Iris pigment epithelial cell (primary cell): ENCODE measurements at places on chromosomes 3 and 15.

DNA sequence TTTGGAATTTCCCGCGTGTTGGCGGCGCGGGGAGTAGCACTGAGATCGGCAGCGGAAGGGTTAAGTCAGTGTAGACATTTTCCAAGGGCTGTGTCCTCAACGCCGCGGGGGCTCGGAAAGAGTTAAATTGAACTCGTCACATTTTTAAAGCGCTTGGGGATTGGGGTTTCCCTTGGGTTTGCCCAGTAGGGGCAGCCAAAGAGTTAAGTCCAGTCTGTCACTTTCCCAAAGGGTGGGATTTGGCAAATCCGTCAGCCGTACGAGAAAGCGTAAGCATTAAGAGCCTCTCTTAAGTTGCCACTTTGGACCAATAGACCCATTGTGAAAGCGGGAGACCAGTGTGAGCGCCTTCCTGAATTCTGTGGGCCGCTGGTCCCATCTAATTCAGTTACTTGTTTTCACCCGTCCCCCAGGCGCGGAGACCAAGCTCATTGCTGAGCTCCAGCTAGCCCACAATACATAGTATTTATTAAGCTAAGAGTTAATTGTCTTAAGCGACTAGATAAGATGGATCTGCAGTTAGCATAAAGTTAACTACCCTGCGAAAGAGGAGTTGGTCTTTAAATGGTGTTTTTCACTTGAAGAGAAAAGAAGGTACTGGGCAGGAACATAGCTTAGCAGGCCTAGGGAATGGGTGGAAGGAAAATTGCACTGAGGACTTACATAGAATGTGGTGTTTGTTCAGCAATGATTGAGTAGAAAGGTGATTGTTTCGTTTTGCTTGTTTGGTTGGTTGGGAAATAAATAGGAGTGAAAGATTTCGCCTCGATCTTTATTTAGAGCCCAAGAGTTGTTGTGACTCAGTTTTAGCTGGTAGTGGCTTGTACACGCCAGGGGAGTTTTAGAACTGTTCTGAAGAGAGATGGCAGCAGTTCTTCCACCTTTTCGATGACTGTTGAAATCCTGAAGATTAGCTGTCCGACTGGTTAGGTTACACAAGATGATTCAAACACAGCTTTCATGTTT is 932 bp downstream of the ARL8B start:
- peak; percentile 84 for DNase-seq

DNA sequence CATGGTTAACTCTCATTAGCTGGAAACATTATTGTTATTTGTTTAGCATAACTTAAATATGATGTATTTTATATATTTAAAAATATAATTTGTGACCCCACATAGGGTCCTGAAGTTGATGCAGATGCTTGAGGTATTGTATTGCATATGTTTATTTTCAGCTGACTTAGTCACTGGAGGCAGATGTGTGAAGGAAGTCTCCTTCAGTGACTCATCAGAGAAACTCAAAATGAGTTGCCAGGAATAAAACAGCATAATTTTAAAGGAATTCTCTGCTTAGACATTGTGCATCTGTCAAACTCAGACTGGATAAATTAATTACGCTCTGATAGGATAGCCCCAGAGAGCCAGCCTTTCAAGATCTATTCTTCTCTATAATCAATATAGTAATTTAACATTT is 7.9 kb upstream of the OR4F6 start:
- DNase-seq = peak; percentile 77

DNA sequence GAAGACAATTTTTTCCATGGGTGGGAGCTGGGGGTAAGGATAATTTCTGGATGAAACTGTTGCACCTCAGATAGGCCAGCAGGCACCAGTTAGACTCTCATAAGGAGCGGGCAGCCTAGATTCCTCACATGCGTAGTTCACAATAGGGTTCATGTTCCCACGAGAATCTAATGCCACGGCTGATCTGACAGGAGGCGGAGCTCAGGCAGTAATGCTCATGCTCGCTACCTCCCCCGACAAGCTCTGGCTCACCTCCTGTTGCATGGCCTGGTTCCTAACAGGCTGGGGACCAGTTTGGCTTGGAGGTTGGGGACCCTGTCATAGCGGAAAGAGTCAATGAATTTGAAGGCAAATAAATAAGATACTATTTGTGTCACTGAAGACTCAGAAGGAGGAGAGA is 105.5 kb downstream of the PLD1 start:
- DNase-seq = no peak

- no peak for DNase-seq
These were observed 74.2 kb downstream of the OCA2 start for GRCh38 chr15:28024889-28025250.

- peak; percentile 98 for DNase-seq
These were observed 623.5 kb upstream of the TBL1XR1 start for GRCh38 chr3:177820683-177821316.

DNA sequence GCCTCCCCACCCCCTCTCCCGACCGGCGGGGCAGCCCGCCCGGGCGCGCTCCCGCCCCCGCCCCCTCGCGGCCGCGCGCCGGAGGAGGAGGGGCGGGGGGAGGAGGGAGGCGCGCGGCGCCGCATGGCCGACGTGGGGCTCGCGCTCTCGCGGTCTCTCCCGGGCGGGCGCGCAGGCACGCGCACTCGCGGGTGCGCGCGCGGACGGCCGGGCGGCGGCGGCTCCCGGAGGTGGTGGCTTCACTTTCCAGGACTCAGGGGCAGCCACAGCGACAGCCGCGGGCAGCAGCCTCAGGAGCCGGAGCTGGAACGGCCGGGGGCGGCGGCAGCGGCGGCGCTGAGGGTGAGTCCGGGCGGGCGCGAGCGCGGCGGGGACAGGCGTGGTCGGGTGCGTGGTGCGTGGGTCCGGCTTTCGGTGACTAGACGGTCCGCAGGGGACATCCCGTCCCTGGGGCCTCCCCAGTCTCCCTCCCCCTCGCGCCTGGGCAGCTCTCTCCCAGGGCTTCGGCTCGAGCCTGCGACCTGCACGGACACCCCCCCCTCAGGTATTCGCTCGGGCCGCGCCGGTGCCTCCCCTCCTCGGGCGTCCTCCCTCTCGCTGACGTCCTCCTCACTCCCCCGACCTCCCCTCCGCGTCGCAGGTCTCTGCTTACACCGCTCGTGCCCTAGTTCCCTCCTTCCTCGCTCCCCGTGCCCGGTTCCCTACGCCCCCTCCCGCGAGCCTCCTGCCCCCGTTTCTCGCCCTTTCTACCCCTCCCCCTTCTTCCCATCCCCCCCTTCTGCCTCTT is at the start of gene UBE2E2:
UBE2E2 (plus strand) TSS at position 407 of the 787 bp plus-strand sequence.
- peak; percentile 70 for DNase-seq

- no peak for DNase-seq
These were observed 91.0 kb downstream of the LRTM1 start for GRCh38 chr3:54836871-54837270.

DNA sequence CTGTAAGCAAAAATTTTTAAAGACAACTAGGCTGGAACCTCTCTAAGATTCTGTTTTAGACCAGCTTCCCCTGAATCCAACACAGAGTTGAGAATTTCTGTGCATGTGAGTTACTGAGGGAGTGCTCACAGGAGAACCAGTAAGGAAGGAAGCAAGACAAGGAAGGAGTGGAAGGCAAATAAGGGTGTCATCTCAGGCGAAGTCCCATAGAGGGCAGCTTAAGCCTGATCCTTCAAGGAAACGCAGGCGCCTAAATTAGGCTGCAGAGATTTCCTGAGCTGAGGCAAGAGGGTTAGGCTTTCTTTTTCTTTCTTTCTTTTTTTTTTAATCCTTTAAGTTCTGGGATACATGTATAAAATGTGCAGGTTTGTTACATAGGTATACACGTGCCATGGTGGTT is 36.2 kb upstream of the COL6A6 start:
- DNase-seq = peak; percentile 27

DNA sequence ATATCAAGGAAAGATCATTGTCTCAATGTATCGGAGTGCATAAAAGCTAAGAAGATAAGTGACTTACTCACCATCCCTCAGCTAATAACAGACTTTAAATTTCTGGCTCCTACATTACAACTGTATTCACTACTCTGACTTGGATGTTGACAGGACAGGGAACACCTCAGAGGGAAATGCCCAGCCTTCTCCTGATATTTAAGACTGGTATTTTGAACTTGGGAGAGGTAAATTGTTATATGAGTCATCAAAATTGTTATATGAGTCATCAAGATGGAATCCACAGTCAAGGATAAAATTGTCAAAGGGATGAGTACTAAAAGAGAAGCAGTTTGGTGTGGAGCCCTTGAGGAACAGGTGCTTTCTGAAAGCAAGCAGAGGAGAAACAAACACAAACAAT is 961.4 kb downstream of the VGLL3 start:
- DNase-seq = peak; percentile 3

GRCh38 chr15:83613714-83614113 is 40.2 kb upstream of the ADAMTSL3 start:
- DNase-seq = peak; percentile 56

DNA sequence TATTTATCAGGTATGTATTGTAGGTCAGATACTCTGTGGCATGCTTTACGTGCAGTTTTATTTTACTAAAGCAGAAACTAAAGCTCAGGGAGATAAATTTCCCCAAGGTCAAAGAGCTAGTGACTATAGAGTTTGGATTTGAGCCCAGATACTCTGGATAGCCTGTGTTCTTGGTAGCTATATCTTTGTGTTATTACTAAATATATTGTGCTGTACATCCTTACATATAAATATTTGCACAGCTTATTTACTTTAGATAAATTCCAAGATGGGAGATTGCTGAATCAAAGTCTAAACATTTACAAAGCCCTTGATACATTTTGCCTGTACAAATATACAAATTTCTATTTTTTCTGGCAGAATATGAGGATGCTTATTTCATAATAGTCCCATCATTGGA is 660.9 kb upstream of the NAALADL2 start:
- peak; percentile 70 for DNase-seq

- DNase-seq = no peak
These were observed 37.4 kb upstream of the KCNMB2 start for GRCh38 chr3:178498871-178499270.

- DNase-seq = no peak
These were observed 26.5 kb downstream of the GOLGA6A start for GRCh38 chr15:74055804-74056203.

GRCh38 chr15:90265271-90266060 is at the start of gene NGRN:
Gene NGRN, plus strand, starts transcription at chr15:90265672. Its CDS starts 41 bp downstream, at chr15:90265713.
- peak; percentile 93 for DNase-seq

GRCh38 chr3:187920030-187920429 is 174.8 kb upstream of the BCL6 start:
- DNase-seq = peak; percentile 52

DNA sequence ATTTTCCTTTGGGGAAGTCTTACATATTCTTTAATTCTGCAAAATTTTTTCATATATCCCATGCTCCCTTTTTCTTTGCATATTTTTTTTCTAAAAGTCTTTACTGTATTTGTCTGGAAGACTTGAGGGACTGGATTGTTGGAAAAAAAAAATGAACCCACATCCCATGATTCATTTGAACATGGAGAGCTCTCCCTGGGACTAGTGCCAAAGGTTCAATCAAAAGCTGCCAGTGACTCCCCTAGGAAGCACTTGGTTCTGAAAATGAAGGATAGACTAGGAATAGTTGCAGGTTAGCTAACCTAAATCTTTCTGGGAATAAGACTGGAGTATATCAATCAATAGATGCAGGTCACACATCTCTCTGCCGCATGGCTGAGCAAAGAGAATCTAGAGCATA is 16.4 kb upstream of the BNC1 start:
- DNase-seq = peak; percentile 76

- DNase-seq = no peak
These were observed 39.3 kb downstream of the P3H2 start for GRCh38 chr3:190081389-190081788.

- DNase-seq = no peak
These were observed 240.3 kb downstream of the FGF12 start for GRCh38 chr3:192487033-192487432.

DNA sequence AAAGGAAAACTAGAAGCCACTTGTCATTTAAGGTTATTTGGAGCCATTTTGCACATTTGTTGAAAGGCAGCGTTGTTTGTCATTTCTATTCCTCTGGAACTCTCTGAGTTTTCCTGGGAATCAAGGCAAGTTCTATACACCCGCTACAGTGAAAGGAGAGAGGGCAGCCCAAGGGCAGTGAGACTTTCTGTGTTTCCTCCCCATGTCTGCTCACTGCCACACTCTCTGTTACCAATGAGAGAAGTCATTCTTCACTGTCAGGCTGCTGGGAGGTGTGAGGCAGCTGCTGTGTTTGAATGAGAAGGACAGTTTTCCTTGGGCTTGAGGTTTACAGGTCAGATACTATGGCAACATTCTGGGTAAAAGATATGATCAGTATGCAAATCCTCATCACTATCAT is 36.0 kb downstream of the ATP13A5 start:
- DNase-seq = no peak

DNA sequence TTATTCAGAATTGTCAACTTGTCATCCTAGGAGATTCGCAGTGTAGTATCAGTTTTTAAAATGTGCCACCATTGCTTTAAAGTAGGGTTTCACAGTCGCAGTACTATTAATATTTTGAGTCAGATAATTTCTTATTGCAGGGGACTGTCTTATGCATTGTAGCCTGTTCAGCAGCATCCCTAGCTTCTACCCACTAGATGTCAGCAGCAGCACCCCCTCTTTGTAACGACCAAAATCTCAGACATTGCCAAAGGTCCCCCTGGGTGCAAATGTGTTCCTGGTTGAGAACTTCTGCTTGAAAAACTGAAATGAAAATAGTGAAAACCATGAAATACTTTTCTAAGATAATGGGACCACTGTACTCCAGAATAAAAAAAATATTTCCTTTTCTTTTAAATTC is 474.8 kb downstream of the CNTN3 start:
- DNase-seq = peak; percentile 10

- peak; percentile 5 for DNase-seq
These were observed 288.7 kb upstream of the RORA start for GRCh38 chr15:61517776-61518175.

- DNase-seq = no peak
These were observed 136.9 kb upstream of the EIF1B start for GRCh38 chr3:40172560-40172959.

DNA sequence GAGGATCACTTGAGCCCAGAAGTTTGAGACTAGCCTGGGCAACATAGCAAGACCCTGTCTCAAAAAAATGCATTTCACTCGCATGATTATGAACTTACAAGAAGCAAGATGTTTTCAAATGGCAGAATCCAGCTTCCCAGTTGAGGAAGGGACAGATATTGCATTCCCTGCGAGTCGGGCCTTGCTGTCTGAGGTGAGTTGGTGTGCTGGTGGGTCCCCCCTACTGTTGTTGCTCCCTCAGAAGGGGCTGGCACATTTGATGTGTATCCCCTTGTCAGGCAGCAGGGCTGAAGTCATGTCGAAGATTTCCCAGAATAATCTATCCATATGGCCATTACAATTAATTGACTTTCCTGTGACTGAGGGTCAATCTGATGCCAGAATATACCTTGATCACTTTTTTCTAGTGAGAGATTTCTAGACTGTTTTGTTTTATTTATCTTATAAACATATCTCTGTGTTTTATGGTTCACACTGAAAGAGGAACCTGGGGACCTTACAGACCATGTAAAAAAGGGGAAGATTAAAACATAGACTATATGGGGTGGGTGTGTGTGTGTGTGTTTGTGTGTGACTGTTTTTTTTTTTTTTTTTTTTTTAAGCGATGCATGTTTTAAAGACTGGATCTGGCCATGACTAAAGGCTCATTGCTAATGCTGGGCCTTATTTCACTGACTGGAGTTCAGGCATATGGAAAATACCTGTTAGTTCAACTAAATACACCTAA is 112.1 kb upstream of the MRPS22 start:
- DNase-seq = no peak
